Body of pancreas (tissue), 4 donors: ENCODE measurements at places on chromosomes 7 and 10.

GRCh38 chr7:106465704-106466468, 181.1 kb upstream of the NAMPT start:
- no peak for DNase-seq

- DNase-seq: peak; percentile 48
Observed at GRCh38 chr7:44912775-44913347, 27.5 kb upstream of the PURB start.

DNA sequence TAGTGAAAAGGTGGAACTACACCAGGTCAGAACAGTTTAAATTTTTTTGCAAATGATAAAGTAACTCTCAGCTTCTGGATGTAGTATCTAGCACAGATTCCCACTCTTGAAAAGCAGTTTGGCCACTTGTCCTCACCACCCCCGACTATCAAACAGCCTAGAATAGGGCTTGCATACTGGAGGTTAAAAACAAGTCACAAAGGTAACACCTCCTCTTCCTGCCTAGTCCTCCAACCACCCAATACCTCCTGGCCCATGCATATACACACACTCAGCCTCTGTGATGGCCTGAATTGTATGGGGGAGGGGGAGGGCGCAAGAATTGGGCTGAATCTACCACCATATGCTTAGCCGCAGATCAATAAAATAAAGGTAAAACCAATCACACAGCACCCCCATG, 5.7 kb downstream of the SKAP2 start:
- DNase-seq: no peak

DNA sequence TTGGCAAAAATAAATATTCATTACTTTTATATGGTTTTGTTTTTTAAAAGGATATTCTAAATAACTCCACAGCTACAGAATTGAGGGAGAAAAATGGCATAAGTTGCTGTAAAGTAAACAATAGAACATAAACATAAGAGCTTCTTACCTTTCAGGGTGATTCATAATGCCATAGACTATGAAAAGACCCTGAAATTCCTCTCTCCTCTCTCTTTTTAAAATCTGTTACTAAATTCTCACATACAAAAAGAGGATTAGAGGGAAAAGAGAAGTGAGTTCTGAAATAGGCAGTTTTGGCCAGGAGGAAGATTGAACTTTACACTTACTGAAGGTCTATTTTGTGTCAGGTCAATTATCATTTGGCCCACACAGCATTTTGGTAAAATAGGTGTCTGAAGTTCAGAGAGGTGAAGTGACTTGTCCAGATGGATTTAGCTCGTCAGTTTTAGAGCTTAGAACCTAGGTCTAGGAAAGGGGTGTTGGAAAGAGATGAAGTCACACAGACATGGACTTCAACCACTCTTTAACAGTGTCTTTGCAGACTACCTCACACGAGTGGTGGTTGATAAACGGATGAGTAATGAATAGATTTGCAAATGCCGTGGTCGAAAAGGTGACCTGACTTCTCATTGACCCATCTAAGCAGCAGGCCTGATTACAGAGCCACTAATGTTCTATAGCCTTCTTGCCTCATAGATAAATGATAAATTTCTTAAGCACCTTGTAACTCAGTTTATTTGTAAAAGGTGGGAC, 190.6 kb upstream of the CCDC6 start:
- DNase-seq: no peak
